Keratinocyte (primary cell): ENCODE measurements at places on chromosomes 3 and 15.

DNA sequence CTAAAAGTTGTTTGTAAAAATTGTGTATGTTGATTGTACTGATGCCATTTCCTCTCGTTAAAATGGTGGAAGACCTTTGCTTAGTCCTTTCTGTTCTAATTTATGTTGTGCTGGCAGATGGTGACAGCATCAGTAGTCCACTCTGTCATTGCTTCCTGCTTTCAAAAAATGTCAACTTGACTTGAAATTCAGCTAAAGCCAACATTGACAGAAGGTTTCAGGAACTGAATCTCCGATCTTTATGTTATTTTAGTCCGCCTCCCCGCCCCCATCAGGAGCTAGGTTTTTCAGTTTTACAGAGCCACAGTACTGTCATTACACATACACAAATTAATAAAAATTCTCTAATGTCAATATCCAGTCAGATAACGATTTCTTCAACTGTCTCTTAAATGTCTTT is 1.5 kb downstream of the CEP63 start:
- DNase-seq = no peak

DNA sequence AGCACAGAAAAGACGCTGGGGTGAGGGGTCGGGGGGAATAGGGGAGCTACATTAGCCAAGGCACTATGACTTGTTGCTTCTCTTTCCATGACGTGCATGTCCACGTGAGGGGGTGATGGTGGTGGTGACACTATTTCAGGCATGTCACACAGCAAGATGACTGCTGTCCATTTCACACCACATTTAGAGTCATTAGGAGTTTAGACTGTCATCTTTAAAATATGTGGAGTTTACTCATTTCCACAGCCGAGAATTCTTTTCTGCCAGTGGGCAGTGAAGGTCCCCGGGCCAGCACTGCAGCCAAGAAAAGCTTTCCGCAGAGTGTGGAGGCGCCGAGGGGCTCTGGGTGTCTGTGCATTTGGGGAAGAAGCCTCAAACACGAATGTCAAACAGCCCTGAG is 954 bp upstream of the DGKG start:
- no peak for DNase-seq

GRCh38 chr3:18085429-18085828 is 339.7 kb downstream of the SATB1 start:
- no peak for DNase-seq

GRCh38 chr3:26962492-26963360 is 340.2 kb downstream of the LRRC3B start:
- no peak for DNase-seq

GRCh38 chr3:5891711-5892110 is 704.2 kb downstream of the EDEM1 start:
- no peak for DNase-seq

DNA sequence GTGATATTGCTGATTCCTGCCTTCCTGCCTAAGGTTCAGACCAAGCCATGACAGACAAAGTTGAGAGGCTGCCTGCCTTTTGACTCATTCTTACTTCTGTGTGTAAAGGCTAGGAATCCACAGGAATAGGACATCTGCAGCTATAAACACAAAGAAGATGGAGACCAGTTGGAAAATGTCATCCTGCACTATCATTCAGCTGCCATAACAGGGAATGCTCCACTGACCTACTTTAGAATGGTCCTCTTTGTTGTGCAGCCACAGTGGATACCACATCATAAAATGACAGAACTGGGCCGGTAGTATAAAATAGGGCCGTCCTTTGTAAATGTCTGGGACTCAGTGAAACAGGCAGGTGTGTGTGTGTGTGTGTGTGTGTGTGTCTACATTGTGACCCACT is 75.1 kb downstream of the STAC start:
- DNase-seq = no peak

- no peak for DNase-seq
Measured at GRCh38 chr3:55402886-55403609, 84.1 kb downstream of the WNT5A start.

GRCh38 chr3:66602691-66603090 is 101.9 kb upstream of the LRIG1 start:
- no peak for DNase-seq

GRCh38 chr3:99344216-99344615 is 294.2 kb upstream of the COL8A1 start:
- no peak for DNase-seq

- no peak for DNase-seq
Measured at GRCh38 chr15:52133510-52134220, 21.1 kb upstream of the BCL2L10 start.

DNA sequence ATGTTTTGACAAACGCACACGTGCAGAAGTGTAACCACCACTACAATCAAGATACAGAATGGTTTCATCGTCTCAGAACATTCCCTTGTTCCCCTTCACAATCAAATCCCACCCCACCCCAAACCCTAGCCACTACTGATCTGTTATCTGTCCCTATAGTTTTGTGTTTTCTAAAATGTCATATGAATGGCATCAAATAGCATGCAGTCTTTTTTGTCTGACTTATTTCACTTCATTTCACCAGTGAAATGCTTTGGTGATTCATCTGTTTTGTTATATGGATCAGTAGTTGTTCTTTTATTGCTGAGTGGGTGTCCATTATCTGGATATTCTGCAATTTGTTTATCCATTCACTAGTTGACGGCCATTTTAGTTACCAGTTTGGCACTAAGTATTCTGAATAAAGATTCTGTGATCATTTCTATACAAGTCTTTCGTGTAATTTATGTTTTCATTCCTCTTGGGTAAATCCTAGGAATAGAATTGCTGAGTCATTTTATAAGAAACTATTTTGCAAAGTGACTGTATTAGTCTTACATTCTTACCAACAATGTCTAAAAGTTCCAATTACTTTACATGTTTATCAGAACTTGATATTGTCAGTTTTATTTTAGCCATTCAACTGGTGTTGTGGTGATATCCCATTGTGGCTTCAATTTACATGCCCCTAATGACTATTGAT is 232.8 kb downstream of the CLSTN2 start:
- DNase-seq = no peak

DNA sequence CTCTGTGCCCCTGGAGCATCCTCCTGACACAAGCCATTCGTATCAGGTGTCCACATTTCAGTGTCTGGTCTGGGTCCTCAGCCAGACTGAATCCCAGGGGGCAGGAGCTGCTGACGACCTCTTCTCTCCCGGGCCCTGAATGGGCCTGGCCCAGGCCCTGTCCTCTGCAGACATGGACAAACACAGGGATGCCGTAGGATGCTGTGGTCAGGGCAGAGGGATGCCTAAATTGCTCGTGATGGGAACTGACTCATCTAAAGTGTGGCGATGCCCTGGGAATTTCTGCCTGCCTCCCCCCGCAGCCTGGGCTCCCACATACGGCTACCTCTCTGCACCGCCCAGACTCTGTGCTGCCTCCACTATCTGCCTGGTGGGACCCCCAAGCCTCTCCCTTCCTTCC is 58.5 kb upstream of the CTSH start:
- DNase-seq = no peak

DNA sequence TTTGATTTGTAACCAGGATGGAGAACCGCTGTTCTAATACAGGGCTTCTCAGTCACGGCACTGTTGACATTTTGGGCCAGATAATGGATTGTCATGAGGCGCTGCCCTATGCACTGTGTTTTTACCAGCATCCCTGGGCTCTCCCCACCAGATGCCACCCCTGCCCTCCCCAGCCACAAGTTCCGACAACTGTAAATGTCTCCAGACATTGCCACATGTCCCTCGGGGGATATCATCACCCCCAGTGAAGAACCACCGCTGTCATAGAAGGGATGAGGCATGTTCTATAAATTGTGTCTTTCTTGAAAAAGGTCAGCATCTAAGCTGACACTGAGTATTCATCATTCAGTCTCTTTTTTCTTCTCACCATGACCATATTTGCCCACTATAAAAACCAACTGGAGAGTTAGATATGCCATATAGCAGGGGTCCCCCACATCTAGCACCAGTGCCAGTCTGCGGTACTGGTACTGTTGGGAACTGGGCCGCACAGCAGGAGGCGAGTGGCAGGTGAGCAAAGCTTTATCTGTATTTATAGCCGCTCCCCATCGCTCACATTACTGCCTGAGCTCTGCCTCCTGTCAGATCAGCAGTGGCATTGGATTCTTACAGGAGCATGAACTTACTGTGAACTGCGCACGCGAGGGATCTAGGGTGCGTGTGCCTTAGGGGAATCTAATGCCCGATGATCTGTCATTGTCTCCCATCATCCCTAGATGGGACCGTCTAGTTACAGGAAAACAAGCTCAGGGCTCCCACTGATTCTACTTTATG is 260.5 kb upstream of the ST8SIA2 start:
- DNase-seq = no peak

DNA sequence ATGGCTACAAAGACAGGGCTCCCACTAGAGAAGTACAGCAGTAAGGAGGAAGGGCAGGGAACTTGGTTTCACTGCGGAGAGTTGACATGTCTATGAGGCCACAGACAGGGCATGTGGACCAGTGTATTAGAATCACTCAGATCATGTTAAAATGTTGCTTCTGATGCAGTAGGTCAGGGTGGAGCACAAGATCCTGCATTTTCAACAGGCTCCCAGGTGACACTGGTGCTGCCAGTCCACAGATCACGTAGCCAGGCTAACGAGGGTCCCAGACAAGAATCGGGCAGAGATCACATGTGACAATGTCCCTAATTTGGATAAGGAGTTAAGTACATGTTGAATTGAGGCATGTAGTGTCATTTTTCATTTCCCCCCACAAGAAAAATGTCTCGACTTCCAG is 73.6 kb downstream of the SPSB4 start:
- no peak for DNase-seq

GRCh38 chr15:31341071-31341470 is 14.4 kb downstream of the KLF13 start:
- no peak for DNase-seq

DNA sequence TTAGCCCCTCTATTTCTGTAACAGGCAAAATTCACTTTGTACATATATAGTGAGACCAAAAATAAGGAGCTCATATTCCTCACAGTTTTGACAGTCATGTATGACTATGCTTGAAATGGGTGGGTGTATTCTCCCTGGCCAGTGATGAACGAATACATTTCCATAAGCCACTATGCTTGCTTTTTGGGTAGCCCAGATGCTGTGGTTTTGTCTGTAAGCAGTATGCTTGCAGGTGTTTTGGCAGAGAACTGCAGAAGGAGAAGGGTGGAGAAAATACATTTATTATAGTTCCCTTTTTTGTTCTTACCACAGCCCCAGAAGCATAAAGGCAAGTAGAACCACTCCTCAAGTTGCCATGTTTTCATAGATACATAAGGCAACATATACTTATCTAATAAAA is 131.2 kb downstream of the RBMS3 start:
- DNase-seq = no peak

- DNase-seq = no peak
Measured at GRCh38 chr3:69145688-69146087, 23.3 kb upstream of the LMOD3 start.

DNA sequence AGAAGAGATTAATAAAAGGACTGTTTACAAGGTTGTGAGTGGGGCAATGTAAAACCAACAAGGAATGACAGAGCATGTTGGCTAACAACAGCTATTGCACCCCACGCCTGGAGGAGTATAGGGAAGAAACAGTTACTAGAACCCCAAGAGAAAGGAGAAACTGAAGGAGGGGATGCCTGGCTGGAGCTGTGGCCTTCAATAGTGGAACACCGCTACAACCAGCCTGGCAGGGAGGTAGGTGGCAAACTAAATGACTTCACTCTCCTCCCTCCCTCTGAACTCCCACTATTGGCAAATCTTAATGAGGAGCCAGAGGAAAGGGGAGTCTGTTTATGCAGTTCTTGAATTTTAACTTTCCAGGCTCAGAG is 7.2 kb upstream of the CD47 start:
- no peak for DNase-seq

DNA sequence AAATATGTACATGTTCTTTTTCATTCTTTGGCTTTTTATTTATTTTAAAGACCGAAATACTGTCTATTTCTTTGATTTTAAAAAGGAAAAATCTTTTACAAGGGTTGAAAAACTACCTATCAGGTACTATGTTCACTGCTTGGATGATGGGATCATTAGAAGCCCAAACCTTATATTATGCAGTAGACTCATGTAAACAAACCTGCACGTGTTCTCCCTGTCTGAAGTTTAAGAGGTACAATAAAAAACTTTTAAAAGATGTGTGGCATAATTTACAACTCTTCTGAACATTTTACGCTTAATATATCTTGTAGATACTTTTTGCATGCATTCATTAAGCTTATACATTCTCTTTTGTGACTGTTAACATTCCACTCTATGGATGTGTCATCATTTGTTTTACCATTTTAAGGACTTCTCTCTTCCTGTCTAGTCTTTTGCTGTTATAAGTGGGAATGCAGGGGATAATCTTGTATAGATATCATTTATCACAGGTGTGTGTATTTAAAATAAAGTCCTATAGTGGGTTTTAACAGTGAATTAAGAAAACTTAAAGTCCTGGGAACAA is 6.2 kb downstream of the MGA start:
- DNase-seq = no peak

GRCh38 chr3:122353215-122353614 is 28.2 kb downstream of the CSTA start:
- no peak for DNase-seq

GRCh38 chr3:157199841-157200240 is 39.9 kb upstream of the CCNL1 start:
- no peak for DNase-seq

GRCh38 chr3:191634902-191635301 is 173.9 kb downstream of the PYDC2 start:
- no peak for DNase-seq

GRCh38 chr15:60191821-60192220 is 187.7 kb downstream of the FOXB1 start:
- no peak for DNase-seq

DNA sequence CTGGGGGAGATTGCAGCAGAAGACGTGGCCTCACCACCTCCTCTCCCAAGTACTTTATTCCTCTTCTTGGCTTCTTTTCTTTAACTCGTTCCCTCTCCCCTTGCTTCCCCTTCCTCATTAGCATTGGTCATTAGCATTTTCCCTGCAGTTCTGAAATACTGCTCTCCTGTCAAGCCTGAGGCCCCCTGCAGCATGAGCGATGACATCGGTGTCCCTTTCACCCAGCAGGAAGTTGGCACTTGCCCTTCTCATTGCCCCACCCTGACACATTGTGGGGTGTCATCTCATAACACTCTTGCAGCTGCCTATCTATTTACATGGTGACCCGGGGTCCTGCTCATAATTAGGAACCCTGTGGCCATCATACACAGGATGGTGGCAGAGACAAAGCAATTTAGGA is 167.1 kb downstream of the ARRDC4 start:
- no peak for DNase-seq

DNA sequence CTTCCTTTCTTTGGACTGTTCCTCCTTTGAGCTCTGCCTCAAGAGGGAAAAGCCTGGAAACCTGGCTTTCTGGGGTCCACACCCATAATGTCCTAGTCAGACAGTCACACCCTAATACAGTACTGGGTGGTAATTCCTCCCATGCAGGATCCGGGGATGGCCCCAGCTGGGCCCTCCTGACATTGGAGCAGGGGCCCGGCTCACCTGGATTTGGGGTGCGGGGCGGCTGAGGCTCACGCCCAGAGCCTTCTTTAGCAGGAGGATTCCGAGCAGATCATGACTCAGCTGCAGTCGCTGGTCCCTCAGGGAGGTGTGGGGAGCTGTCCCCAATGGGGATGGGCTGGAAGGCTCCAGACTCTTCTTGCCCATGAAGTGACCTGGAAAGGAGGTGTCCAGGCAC is 1.0 kb downstream of the NMB start:
- DNase-seq = no peak
